ENCODE measurements at places on chromosomes 11 and 22.

DNA sequence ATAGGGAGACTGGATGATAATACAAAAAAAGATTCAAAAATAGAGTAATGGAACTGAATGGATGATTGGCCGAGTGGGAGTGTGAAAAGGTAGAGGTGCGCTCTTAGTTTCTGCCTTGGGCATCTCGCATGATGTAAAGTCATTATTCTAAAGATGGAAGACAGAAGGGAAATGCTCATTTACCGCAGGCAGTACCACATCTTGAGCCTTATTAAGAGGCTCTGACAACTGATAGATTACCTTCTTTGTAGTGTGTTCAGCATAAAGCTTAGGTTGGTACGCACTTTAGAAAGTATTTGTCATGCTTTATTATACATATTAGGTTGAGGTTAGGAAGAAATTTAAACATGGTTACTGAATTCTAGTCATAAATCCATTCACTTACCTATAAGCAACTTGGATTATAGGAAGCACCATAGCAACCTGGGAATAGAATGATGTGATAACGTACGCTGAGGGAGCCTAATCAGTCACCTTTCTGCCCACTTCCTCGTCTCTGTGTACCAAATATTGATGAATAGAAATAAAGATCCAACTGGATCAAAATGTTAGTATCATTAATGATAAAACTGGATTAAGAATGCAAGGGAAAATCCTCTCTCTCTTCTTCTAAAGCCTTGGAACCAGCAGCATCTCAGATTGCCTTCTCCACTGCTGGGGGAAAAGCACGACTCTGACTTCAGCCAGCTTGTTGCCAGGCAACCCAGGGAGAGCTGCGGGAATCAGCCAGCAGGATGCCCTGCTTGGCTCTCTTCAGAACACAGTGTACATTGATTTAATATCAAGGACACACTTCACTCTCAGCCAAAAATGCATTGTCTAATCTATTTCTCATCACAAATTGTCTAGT lies 29.0 kb upstream of the VWA5A start:
- no peak for DNase-seq

GRCh38 chr22:42190274-42190673 lies 59.7 kb upstream of the CYP2D6 start:
- no peak for DNase-seq

- no peak for DNase-seq
Measured at GRCh38 chr22:43616645-43617044, 195.5 kb downstream of the EFCAB6 start.

GRCh38 chr22:34278121-34278520 lies 357.8 kb upstream of the LARGE1 start:
- DNase-seq = no peak

- no peak for DNase-seq
Measured at GRCh38 chr11:3796346-3796745, 1.0 kb downstream of the NUP98 start.

- DNase-seq = no peak
Measured at GRCh38 chr11:1171985-1172728, 14.4 kb downstream of the MUC5AC start.

- DNase-seq = no peak
Measured at GRCh38 chr11:32326522-32326921, 108.8 kb downstream of the WT1 start.

DNA sequence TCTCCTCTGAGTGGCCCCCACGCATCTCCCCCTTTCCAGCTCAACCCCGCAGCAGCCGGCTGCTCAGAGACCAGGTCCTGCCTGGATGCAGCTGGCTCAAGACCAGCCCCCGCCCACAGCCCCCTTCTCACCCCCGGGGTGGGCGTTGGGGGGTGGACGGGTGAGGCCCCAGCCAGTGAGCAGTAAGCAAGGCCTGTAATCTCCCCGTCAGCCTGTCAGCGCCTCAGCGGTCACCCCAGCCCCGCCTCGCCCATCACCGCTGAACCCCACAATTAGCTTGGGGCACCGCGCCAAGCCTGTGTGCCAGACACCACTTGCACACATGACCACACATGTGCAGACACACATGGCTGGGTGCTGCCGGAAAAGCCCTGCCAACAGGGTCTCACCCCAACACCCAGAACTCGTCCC lies 5.9 kb downstream of the PLXNB2 start:
- DNase-seq = no peak

DNA sequence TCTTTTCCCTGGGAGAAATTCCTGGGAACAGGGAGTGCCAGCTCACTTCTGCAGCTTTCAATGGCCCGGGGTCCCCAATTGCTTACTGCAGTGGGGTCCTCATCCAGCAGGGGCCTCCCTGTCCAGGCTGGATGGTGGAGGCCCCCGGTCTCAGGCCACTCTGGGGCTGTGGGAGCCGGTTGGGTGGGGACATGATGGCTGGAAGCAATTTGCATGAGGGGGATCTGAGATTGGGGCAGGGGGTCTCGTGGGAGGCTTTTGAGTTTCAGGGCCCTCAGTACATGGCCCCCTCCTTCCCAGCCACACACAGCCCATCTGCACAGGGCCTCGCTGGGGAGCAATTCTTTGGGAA lies 25.2 kb downstream of the MRGPRD start:
- DNase-seq = no peak

- no peak for DNase-seq
Measured at GRCh38 chr11:12017243-12017678, 8.8 kb upstream of the DKK3 start.

DNA sequence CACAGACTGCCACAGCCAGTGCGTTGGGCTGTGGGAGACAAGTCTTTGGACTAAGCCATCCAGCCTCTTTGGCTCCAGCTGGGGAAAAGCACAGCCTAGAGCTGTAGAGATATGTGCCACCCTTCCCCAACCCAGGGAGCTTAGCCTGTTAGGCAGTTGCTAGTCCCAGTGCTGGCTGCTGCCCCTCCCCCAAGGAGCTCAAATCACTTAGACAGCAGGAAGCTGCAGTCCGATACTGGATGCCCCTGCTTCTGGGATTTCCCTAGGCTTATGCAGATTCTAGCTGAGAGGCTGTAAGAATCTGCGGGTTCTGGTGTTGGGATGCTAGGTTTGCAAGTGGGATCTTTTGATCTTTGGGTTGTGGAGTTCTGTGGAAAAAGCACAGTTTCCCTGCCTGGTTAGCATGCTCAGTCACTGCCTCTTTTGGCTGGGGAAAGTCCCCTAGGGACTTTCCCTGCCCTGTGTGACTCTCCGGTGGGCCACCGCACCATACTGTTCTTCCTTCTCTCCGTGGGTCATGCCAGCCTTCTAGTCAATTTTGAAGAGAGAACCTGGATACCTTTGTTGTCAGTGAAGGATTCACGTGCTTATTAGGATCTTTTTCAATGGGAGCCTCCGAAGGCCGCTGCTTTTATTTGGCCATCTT lies 792.0 kb downstream of the KCNA4 start:
- DNase-seq = no peak

DNA sequence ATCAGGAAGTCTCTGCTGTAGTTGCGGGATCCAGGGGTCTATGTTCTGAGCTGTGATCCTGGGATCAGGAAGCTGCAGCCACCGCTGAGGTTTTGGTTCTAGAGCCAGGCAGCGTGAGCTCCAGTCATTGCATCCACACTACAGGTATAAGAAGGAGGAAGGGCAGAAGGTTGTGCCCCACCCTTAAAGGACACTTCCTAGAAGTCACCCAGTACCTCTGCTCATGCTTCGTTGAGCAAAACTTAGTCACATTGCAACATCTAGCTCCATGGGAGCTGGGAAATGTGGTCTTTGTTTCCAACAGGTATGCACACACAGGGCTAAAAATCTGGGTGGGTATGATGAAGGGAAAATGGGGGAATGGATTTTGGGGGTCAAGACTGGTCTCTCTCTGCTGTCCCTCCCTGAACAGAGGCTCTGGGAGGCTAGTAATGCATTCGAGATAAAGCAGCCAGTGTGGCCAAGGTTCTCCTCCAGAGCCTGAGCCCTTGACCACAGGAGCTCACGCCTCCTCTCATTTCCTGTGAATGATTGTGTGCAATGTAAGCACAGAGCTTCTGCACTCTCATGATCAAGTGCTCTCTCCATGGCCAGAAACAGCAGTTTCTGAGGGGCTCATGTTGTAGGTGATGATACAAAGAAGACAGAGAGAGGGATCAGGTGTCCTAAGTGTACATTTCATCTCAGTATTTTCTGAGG lies 86.8 kb upstream of the OR4B1 start:
- no peak for DNase-seq

GRCh38 chr11:86591631-86592030 lies 80.8 kb downstream of the ME3 start:
- no peak for DNase-seq

- DNase-seq = no peak
Measured at GRCh38 chr11:81869351-81870065, 864.2 kb downstream of the FAM181B start.

GRCh38 chr22:28279888-28280287 lies 360.8 kb upstream of the PITPNB start:
- DNase-seq = no peak

GRCh38 chr22:44260216-44261035 lies 52.3 kb downstream of the SHISAL1 start:
- DNase-seq = no peak
